Glomerular endothelial cell (primary cell): ENCODE measurements at places on chromosomes 5 and 9.

DNA sequence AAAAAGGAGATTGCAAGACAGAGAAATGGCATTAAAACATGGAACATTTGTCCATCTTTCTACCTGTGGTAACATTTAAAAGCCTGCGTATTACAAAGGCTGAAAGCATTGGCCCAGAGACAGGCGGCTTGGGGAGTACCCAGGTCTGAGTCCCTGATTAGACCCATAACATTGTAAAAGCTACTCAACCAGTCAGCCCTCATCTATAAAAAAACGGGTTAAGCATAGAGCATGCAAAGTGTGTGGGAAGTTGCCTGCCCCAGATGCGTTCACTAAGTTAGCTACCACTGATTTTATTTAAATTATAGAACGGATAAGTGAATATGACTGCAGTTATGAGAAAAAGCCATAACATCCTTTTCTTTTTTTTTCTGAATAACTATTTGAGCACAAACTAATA lies 276.1 kb downstream of the CDH12 start:
- DNase-seq = no peak

DNA sequence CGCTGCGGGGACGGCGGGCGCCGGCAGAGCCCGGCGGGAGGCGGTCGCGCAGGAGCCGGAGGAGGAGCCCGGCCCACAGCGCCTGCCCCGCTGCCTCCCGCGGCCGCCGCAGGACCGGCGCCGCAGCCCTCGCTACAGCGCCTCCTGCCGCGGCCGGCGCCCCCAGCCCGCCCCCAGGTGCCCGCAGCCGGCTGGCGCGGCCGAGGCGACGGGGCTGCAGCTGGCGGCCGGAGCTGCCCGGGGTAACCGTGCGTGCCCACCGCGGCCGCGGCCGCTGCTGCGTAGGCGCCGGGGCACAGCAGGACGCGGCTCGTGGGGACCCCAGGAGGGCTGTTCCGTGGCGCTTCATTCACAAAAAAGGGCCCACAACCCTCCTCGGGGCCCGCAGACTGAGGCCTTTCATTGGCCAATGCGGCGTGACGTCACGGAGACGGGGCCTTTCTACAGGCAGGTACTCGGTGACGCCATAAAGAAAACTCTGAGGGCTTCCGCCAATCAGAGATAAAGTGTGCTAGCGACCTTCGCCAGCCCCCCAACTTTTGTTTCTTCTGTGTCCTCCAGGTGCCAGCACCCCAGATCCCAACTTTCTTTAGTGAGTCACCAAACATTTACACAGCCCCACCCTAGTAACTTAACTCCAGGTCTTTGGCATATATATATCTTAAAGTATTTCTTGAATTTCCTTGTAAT lies at the start of gene CDC14B:
TSS of gene CDC14B (minus strand) at position 353 of the 690 bp plus-strand sequence. CDS start 465 bp downstream, outside the sequence.
- DNase-seq = peak; percentile 45

DNA sequence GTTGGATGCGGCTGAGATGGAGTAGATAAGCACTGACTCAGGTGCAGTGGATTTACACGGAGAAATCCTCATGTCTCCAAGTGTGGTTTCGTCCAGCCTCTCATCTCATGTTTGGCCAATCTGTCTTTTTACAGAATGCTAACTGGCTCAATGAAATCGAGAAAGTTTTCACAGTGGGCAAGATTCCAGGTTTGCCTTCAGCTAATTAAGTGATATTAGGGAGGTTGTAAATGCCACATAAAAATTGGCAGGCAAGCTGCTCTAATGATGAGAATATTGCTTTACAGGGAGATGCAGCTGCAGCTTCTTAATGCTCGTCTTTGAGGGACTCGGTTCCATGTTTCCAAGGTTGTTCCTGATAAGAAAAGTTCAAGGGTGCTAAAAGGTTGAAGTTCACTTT lies 23.7 kb downstream of the BARHL1 start:
- DNase-seq = no peak

DNA sequence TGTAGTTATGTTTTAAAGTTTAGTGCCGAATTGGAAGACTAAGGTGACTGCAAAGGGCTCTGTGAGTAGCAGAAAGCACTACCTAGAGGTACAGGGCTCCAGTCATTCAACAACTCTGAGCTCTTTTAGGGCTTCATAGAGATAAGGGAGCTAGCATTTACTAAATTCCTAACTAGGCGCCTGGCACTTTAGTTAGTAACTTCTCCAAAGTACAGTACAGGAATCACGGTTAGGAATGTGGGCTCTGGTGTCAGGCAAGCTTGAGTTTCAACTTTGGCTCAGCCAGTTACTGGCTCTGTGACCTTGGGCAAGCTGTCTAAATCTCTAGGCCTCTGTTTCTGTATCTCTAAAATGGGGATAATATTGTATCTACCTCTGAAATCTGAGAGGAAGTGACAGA lies 115.3 kb downstream of the SLIT3 start:
- DNase-seq = no peak

- no peak for DNase-seq
Observed at GRCh38 chr5:87074072-87074471, 193.6 kb upstream of the RASA1 start.

- no peak for DNase-seq
Observed at GRCh38 chr9:127545196-127546124, 66.6 kb upstream of the STXBP1 start.

GRCh38 chr9:76887951-76888350 lies 18.0 kb downstream of the PRUNE2 start:
- DNase-seq = no peak

GRCh38 chr5:172721455-172722326 lies 49.3 kb downstream of the DUSP1 start:
- peak; percentile 84 for DNase-seq

GRCh38 chr5:36273809-36274526 lies 27.7 kb downstream of the RANBP3L start:
- no peak for DNase-seq
